ENCODE measurements at places on chromosomes 16 and 17. TPM values are rescaled to one million over a fixed set of nuclear protein-coding genes. Genes with fewer than 3 reads are reported as not detected.

Gene AP2B1
- total RNA-seq = 258 TPM

Gene RPA1
- 166 TPM for total RNA-seq

DNA sequence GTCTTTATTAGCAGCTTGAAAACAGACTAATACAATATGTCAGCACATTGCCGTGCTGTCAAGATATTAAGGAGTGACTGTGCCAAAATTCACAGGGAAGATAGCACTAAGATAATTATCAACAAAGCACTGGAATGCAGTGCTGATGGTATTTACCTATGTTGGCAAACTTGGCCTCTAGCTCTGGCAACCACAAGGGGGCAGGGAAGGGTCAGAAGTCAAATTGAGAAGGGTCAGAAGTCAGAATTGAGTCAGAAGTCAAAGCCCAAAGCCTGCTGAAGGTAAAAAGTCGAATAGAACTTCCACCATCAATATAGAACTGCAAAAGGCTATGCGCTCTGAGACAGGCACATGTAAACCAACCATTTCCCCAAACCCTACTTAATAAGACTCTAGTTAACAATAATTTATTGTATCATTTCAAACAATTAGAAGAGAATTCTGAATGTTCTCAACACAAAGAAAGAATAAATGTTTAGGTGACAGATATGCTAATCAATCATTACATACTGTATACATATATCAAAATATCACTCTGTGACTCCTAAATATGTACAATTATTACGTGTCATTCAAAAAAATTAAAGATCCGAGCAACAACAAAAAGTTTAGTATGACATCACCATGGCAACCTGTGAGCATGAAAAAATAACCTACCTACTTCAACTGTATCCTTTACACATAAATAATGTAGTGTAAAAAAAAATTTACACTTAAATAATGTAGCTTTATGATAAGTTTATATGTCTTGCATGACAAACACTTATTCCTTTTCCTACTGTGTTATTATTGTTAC lies 916.1 kb downstream of the KCNJ2 start:
- no peaks in the 10 kb centered on the region for H3K27me3 ChIP-seq
- no peaks in the 10 kb centered on the region for H3K36me3 ChIP-seq
- H3K4me1 ChIP-seq = peaks cover 5% of the 10 kb centered on the region
- H3K4me3 ChIP-seq = no peak overlapping the region
- H3K27ac ChIP-seq = no peak overlapping the region

GRCh38 chr17:74528491-74529199 lies 2.6 kb downstream of the CD300LB start:
- DNase-seq = peak; percentile 38
- H3K27ac ChIP-seq = no peak overlapping the region
- no peaks in the 10 kb centered on the region for H3K4me1 ChIP-seq
- no peaks in the 10 kb centered on the region for H3K36me3 ChIP-seq

DNA sequence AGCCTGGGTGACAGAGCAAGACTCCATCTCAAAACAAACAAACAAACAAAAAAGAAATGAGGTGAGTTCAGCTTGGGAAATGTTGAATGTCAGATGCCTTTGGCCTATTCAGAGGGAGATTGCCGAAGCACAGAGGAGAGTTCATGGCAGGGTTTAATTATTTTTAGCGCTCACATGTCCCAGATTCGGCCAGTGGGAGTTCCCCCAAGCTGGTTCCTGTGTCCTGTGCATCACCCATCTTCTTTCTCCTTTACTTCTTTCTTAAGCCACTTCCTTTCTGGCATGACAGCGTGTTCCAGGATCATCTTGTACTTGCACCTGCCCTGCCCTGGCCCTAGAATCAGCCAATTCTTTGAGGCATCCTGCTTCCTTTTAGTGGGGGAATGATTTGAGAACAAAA lies 9.2 kb downstream of the MPV17L start:
- H3K4me3 ChIP-seq = no peak overlapping the region
- H3K4me1 ChIP-seq = no peaks in the 10 kb centered on the region
- no peaks in the 10 kb centered on the region for H3K27me3 ChIP-seq
- no peak overlapping the region for H3K27ac ChIP-seq
- H3K36me3 ChIP-seq = no peaks in the 10 kb centered on the region

GRCh38 chr17:40415390-40415789 lies 2.3 kb downstream of the TOP2A start:
- peaks cover 50% of the 10 kb centered on the region for H3K36me3 ChIP-seq
- DNase-seq = no peak
- H3K4me3 ChIP-seq = peak overlapping the region; percentile 88
- H3K27ac ChIP-seq = no peak overlapping the region
- peaks cover 5% of the 10 kb centered on the region for H3K4me1 ChIP-seq
- H3K27me3 ChIP-seq = no peaks in the 10 kb centered on the region

Data from endodermal cell (in vitro differentiated cells).